ENCODE measurements at places on chromosomes 2 and 18. TPM values are rescaled to one million over a fixed set of nuclear protein-coding genes. Genes with fewer than 3 reads are reported as not detected.
A peak's percentile ranks its signal among the peaks of the same experiment; 100 is the strongest.

GRCh38 chr18:33201509-33201926, 239.0 kb downstream of the CCDC178 start:
- no peak for ATAC-seq

DNA sequence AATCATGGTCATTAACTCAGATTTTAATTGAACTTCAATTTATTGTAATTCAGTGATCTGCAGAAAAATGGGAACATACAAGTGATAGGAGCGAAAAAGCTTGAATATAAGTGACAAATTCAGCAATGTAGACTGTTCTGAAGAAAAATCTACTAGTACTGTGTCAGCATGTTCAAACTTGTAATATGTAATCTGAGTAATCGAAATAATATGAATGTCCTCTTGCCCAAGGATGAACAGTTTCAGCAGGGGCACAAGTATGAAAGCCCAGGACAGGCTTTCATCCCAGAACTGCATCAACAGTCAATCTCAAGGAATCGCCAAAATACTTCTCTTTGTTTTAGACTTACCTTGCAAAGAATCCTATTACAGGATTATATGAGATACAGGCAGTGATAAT, 1110.5 kb downstream of the LRP1B start:
- ATAC-seq: no peak

DNA sequence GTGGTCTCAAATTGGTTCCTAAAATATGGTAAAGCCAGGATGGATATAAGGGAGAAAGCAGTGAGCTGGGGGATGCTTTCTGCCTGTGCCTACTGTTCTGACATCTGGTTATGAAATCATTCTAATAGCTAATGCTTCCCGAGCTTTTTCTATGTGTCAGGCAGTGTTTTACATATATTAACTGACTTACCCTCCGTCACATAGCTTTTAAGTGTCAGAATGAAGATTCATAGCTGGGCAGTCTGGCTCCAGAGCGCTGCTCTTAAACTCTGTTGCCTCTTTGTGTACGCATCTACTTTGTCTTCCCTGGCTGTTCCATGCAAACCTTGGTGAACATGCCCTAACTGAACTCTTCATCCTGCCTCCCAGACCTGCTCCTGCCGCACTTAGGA, 195.7 kb downstream of the LPIN1 start:
- ATAC-seq: no peak

DNA sequence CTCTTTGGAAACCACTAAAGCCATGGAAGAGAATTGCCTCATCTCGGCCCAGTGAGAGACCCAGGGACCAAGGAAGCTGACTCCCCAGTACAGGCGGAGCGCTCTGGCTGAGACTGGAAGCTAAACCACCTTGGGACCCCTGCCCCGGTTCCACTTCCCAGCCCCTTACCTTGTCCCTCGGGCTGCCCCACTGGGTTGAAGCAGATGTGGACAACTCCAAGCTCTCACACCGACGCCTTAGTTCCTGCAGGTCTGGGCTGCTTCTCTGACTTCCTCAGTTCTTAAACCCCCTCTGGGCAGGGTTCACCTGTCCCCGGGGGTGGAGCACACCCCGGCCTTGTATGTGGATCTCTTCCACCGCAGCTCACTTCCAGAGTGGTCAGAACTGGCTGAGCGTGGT, 266.2 kb downstream of the PHLPP1 start:
- ATAC-seq: no peak

- no peak for ATAC-seq
These were observed 9.4 kb upstream of the MOB1A start for GRCh38 chr2:74188018-74188601.

GRCh38 chr2:19358242-19359020, at the start of gene OSR1:
Gene OSR1 (minus strand): TSS chr2:19358623. CDS start chr2:19353805, 4,818 bp downstream.
- peak; percentile 32 for ATAC-seq

DNA sequence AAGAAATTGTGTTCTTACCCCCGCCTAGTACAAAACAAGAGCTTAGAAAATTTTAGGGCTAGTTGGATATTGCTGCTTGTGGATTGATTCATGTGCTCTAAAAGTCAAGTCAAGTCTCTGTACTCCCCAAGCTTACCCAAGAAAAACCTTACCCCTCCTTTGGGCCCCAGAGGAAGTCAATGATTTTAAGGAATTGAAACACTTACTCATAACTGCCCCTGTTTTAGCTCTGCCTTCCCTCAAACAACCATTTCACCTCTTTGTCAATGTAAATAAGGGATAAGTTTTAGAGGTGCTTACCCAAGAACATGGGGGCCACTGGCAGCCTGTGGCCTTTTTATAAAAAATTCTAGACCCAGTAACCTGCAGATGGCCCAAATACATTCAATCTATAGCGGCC, 136.6 kb upstream of the RMP24 start:
- ATAC-seq: no peak

- no peak for ATAC-seq
These were observed 37.8 kb upstream of the ST8SIA5 start for GRCh38 chr18:46794607-46795006.

GRCh38 chr2:119407430-119408220, 24.0 kb upstream of the TMEM37 start:
- ATAC-seq: no peak

GRCh38 chr2:7748717-7749415, 831.7 kb downstream of the RNF144A start:
- peak; percentile 54 for ATAC-seq

- no peak for ATAC-seq
These were observed 93.7 kb upstream of the RAB6C start for GRCh38 chr2:129885735-129886134.

GRCh38 chr2:23135481-23136100, 249.4 kb upstream of the KLHL29 start:
- ATAC-seq: no peak

- ATAC-seq: no peak
These were observed 857.3 kb downstream of the CPS1 start for GRCh38 chr2:211413746-211414145.

GRCh38 chr2:56077359-56077915, 106.4 kb upstream of the CCDC85A start:
- no peak for ATAC-seq

The CREG2 gene
- not detected for total RNA-seq

The ARHGAP15 gene
- 98.3 TPM for total RNA-seq

The AFF3 gene
- total RNA-seq: 0.42 TPM
